ENCODE measurements at places on chromosomes 7 and 10. TPM values are rescaled to one million over a fixed set of nuclear protein-coding genes. Genes with fewer than 3 reads are reported as not detected.

Gene PHKG1
- total RNA-seq, result 1.1 TPM

Gene ZNF804B
- total RNA-seq, result not detected

Gene TRPV5
- total RNA-seq, result not detected

Gene TAS2R5
- total RNA-seq, result 0.44 TPM

Gene LIPN
- not detected for total RNA-seq

Gene PLEKHS1
- not detected for total RNA-seq

Gene ERLIN1
- 38.4 TPM for total RNA-seq

Gene ACSL5
- 18.5 TPM for total RNA-seq

Gene XPNPEP1
- 61.7 TPM for total RNA-seq

Gene TEX47
- not detected for total RNA-seq

Gene SLC13A1
- not detected for total RNA-seq
